ENCODE measurements at places on chromosomes 13 and 19.

DNA sequence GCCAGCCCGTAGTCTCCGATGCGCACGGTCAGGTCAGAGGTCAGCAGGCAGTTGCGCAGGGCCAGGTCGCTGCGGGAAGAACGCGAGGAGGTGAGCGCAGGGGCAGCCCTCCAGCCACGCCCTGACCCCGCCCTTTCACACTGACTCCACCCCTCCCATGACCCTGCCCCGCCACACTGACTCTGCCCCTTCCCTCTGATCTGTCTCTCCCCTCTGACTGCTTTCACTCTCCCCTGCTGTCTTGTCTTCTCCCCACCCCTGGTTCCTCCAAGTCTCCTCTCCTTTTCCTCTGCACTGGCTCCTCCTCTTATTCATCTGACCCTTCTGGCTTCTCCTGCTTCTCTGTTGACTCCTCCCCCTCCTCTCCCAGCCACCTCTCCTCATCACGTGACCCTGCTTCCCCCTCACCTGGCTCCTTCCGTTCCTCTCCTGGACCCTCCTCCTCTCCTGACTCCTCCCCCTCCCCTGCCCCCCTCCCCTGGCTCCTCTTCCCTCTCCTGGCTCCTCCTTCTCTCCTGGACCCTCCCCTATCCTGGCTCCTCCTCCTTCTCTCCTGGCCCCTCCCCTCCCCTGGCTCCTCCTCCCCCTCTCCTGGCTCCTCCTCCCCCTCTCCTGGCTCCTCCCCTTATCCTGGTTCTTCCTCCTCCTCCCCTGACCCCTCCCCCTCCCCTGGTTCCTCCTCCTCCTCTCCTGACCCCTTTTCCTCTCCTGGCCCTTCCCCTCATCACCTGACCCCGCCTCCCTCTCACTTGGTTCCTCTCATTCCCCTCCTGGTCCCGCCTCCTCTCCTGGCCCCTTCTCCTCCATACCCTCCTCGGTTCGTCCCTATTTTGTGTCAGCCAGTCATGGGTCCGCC, 9.9 kb downstream of the LMTK3 start:
- DNase-seq: peak; percentile 62

- no peak for DNase-seq
Observed at GRCh38 chr13:41232578-41233480, 30.5 kb downstream of the MTRF1 start.

DNA sequence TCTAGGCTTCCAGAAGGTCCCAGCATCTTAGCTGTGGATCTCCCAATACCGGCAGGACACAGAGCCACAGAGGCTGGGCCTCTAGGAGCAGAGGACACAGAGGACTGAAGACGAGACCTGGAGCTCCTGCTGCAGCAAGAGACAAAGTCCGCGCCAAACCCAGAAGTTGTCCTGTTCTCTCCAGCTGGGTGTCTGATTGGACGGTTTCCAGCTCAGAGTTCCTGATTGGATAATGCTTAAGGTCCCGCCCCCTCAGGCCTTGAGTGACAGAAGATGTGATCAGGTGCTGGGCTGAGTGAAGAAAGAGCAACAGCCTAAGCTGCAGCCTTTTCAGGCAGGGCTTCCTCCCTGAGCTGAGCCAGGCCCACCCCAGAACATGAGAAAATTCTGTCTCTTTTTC, 59.9 kb upstream of the ZNF85 start:
- no peak for DNase-seq

DNA sequence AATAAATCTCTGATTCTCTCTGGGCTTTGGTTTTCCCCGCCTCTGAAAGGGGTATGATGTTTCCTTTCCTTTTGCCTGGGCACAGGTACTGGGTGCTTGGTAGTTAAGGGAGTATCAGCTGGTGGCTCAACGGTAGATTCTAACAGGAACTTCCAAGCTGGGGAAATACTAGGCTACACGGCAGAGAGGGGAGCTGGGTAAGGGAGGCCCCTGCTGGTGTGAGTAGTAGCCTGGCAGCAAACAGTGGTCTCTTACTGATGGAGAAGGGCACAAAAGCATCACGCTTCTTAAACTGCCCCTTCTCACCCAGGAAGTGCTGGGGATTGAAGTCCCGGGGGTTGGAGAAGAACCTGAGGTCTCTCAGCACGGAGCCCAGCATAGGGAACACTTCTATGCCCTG, 26.9 kb upstream of the CYP2A7 start:
- peak; percentile 41 for DNase-seq

- DNase-seq: no peak
Observed at GRCh38 chr13:44294876-44295275, 78.7 kb upstream of the SERP2 start.

GRCh38 chr19:44367024-44367423, 10.5 kb upstream of the ZNF112 start:
- no peak for DNase-seq

GRCh38 chr13:113863524-113864272, at the start of gene GAS6:
TSS of gene GAS6 (minus strand) at chr13:113864076. CDS start at chr13:113863920, 156 bp downstream.
- no peak for DNase-seq

GRCh38 chr13:83878691-83879430, 3.4 kb downstream of the SLITRK1 start:
- no peak for DNase-seq

- peak; percentile 26 for DNase-seq
Observed at GRCh38 chr19:32599736-32600157, 18.8 kb downstream of the PDCD5 start.

GRCh38 chr19:49488046-49488862, 846 bp downstream of the RPL13A start:
- DNase-seq: no peak

DNA sequence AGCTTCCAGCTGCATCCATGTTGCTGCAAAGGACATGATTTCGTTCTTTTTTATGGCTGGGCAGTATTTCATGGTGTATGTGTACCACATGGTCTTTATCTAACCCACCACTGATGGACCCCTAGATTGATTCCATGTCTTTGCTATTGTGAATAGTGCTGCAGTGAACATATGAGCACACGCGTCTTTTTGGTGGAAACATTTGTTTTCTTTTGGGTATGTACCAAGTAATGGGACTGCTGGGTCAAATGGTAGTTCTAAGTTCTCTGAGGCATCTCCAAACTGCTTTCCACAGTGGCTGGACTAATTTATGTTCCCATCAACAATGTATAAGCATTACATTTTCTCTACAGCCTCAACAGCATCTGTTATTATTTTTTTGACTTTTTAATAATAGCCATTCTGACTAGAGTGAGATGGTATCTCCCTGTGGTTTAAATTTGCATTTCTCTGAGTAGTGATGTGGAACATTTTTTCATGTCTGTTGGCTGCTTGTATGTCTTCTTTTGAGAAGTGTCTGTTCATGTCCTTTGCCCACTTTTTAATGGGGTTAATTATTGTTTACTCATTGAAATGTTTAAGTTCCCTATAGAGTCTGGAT, 6.8 kb upstream of the UBE2L5 start:
- DNase-seq: no peak

DNA sequence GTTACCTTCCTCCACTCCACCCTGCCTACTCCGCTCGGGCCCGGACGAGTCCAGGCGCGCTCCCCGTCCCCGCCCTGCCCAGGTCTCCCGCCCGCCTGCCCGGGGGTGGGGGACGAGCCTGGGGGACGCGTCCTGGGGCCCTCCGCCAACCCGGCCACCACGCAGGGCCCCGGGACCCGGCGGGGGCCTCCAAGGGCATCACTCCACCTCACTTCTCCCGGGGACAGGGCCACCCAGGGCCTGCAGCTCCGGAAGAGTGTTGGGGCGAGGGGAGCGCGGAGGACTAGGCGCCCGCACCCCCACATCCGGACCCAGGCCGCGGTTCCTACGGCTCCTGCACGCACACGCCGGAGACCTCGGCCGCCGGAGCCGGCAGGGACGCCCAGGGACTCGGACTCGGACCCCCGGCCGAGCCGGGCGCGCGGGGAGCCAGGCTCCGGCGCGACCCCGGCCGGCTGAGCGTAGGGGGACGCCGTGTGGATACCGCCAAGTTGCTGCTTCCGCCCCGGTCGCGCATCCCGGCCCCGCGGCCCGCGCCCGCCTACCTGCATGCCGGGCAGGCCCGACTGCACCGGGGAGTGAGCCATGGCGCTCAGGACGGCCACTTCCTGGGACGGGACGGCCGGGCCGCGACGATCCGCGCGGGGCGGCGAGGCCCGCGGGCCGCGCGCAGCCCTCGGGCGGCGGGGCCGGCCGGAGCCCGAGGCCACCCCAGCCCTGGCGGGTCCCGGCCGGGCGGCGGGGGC, 534 bp downstream of the STK24 start:
- no peak for DNase-seq

Data from stimulated activated CD4-positive, alpha-beta T cell treated with anti-CD3 and anti-CD28 coated beads, Interleukin-2, amount 100 ng/mL, for 4 hours (primary cell).